ENCODE measurements at places on chromosomes 5 and 9. TPM values are rescaled to one million over a fixed set of nuclear protein-coding genes. Genes with fewer than 3 reads are reported as not detected.

Gene RXRA
- total RNA-seq: 23.2 TPM

Gene F12
- total RNA-seq: 7.9 TPM

Gene KLF4
- total RNA-seq: 1.6 TPM

Gene PCDHB14
- not detected for total RNA-seq

Gene PCDHGA4
- total RNA-seq: not detected

Gene THBS4
- 2.3 TPM for total RNA-seq

Gene TTC39B
- total RNA-seq: 17.8 TPM

Gene TNC
- 0.22 TPM for total RNA-seq

Gene SLC1A1
- 0.09 TPM for total RNA-seq

Gene NMUR2
- not detected for total RNA-seq

Gene ZNF883
- 1.1 TPM for total RNA-seq

Gene LEAP2
- total RNA-seq: 3.5 TPM

Gene PCDHA4
- total RNA-seq: not detected

Gene RFX3
- 12.3 TPM for total RNA-seq

Gene BARHL1
- not detected for total RNA-seq

Gene KCNV2
- total RNA-seq: not detected

Measured in activated CD8-positive, alpha-beta T cell treated with anti-CD3 and anti-CD28 coated beads for 36 hours (primary cell).